Left lung (tissue), 14 donors: ENCODE measurements at places on chromosomes 1 and 21.
A peak's percentile ranks its signal among the peaks of the same experiment; 100 is the strongest.

GRCh38 chr1:180188091-180188506, 33.4 kb downstream of the QSOX1 start:
- peak; percentile 68 for DNase-seq

GRCh38 chr1:72724951-72725861, 442.9 kb upstream of the NEGR1 start:
- DNase-seq = peak; percentile 42

GRCh38 chr1:55255901-55256300, 40.7 kb upstream of the USP24 start:
- no peak for DNase-seq

- DNase-seq = no peak
These were observed 10.2 kb upstream of the SUSD4 start for GRCh38 chr1:223374064-223374610.

- DNase-seq = peak; percentile 66
These were observed 236.5 kb upstream of the JUN start for GRCh38 chr1:59020151-59020997.

DNA sequence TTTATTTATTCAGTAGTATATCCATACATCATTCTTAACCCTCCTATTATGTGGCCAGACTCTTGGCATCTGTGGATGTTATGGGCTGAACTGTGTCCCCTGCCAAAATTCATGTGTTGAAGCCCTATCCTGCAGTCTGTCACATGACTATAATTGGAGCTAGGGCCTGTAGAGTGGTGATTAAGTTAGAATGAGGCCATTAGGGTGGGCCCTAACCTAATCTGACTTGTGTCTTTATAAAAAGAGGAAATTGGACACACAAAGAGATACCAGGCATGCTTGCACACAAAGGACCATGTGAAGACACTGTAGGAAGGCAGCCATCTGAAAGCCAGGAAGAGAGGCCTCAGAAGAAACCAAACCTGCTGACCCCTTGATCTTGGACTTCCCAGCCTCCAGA, 6.6 kb downstream of the ZMYND12 start:
- no peak for DNase-seq

- DNase-seq = no peak
These were observed 13.9 kb downstream of the ARID4B start for GRCh38 chr1:235313931-235314678.

- DNase-seq = no peak
These were observed 60.1 kb upstream of the DUSP10 start for GRCh38 chr1:221801773-221802516.

- DNase-seq = peak; percentile 40
These were observed 10.8 kb upstream of the DUSP12 start for GRCh38 chr1:161738627-161739287.

DNA sequence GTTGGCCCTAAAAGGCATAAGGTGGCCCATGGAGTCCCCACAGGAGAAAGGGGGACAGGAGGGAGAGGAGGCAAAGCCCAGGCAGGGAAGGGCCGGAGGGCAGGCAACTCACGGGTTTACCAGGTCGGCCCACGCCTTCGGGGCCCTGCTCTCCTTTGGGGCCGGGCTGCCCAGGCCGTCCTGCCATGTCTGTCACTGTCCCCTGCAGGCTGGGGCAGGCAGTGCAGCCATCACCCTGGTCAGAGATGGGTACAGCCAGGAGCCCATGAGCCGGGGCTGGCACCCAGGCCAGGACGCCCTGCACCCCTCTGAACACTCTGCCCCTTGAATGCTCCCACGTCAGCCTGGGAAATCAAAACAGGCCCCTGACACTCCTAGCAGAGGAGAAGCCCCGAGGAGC, 19.8 kb downstream of the COL16A1 start:
- DNase-seq = no peak

DNA sequence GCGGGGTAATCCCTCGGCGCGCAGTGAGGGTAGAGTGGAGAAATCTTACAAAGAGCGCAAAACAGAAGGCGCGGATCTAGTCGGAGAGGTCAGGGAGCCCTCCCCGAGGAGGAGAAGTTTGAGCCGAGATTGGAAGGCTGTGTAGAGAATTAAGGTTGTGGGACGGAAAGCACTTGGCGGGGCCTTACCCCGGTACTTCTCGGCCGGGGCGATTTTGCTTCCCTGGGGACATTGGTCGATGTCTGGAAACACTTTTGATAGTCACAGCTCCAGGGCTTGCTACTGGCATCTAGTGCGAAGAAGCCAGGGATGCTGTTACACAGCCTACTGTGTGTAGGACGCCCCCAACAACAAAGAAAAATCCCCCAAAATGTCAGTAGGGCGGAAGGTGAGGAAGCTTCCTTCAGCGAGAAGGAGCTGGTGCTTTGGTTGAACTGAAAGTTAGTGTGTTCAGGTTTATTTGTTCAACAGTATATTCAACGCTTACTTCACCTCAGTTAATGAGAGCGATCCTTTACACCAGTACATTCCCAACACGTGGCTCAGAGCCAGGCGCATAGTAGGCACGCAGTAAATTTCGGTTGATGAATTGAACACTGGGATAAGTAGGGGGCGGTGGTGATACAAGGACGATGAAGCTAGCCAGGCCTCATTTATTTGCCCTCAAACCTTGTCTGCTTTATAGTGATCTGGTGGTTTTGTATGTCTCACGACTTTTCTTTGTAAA, 807 bp downstream of the CEP85 start:
- peak; percentile 35 for DNase-seq

GRCh38 chr1:47934243-47934805, 62.9 kb downstream of the TRABD2B start:
- peak; percentile 68 for DNase-seq

GRCh38 chr21:42777064-42777756, 102.1 kb downstream of the WDR4 start:
- peak; percentile 54 for DNase-seq

DNA sequence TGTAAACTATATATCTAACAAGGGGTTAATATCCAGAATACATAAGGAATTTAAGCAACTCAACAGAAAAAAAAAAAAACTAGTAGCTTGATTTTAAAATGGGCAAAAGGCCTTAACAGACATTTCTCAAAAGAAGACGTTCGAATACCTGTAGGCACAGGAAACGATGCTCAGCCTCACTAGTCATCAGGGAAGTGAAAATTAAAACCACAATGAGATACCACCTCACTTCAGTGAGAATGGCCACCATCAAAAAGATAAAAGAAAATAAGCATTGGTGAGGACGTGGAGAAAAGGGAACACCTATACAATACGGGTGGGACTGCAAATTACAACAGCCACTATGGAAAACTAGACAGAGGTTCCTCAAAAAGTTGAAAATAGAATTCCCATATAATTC, 37.3 kb downstream of the NPHP4 start:
- DNase-seq = no peak

DNA sequence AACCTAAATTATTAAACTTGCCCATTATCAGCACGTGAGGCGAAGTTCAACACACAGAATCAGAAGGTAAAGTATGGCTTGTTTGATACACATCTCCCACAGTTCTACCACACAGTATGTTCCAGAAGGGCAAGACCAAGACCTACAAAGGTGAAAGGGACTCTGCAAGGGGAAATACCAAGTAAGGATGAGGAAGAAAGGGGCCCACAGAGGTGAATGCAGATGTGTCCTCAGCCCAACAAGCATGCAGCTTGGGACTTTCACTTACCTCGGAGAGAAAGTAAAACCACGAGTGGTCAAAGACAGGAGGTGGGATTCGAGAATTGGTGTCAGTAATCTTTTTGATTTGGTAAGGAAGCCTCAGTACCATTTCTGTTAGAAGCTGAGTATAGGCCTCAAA, 85.8 kb downstream of the UBR4 start:
- no peak for DNase-seq

GRCh38 chr1:175433532-175434282, 241.1 kb upstream of the KIAA0040 start:
- no peak for DNase-seq

GRCh38 chr1:231844986-231845502, 218.5 kb downstream of the DISC1 start:
- DNase-seq = no peak

GRCh38 chr1:20739225-20739624, 6.7 kb upstream of the SH2D5 start:
- no peak for DNase-seq

GRCh38 chr1:98406352-98407088, 255.0 kb upstream of the SNX7 start:
- no peak for DNase-seq

DNA sequence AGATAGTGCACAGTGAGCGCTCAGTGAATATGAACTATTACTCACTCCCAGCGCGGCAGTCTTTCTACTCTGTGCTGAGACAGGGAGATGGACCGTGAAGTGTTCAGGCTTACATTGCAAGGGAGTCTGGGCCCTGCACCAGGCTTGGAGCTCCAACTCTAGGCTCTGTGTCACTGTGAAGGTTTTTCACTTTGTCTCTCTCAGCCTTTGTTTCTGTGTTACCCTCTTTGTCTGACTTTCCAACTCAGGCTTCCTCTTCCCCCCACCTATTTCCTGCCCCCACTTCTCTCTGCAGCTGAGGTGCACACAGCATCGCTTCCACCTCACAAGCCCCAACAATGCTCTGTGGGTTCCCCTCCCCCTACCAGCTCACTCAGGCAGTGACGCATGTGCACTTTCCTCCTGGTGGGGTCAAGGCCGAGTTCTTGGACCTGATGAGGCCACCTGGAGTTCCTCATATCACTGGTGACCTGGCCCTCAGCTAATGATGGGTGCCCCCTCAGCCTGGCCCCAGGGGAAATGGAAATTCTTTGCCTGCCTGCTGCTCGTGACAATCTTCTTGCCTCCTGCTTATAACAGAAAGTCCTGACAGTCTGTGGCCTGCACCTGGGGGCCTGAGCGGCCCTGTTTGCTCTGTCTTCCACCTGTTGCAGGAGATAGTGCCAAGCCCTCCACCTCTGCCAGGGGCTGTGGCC, 1.1 kb upstream of the LCK start:
- no peak for DNase-seq
